ENCODE measurements at places on chromosomes 1 and 21.

DNA sequence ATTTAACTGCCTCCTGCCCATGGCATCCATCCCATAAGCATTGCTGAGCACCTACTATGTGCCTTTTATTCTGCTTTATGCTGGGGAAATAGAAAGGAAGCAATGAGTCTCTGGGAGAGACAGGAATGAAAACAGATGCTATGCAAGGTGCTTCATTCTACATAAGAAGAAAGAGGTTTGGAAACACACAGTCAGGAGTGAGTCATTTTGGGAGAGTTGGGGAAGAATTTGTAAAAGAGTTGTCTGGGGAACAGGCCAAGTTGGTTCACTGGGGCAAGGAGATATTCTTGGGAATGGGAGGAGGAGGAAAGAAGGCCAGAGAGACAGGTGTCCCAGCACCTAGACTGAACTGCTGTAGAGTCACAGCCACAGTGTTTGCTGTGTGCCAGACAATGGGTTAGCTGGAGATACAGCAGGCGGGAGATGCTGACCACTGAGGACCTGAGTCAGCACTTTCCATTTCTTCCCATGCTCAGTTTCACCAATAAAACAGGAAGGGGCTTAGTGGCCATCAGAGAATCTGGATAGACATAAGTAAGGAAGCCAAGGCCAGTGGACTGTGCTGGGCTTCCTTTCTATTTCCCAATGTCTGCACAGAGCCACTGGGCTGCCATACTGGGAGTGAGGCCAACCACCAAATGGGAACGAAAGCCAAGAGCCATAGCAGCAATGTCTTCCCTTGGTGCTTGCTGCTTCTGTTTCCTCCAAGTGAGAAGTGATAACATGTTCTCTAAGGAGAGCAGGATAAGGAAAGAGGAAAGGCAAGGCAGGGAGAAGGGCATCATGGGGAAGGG lies 187.7 kb upstream of the USP24 start:
- no peak for DNase-seq

- DNase-seq: no peak
Measured at GRCh38 chr1:110340207-110340468, 961 bp downstream of the RBM15 start.

- DNase-seq: no peak
Measured at GRCh38 chr1:119136401-119136800, 4.1 kb downstream of the WARS2 start.

GRCh38 chr1:76147917-76148316 lies 73.4 kb downstream of the ST6GALNAC3 start:
- no peak for DNase-seq

- DNase-seq: no peak
Measured at GRCh38 chr1:223209293-223209898, 66.3 kb upstream of the TLR5 start.

- no peak for DNase-seq
Measured at GRCh38 chr1:19062258-19063029, 106.0 kb upstream of the IFFO2 start.

- DNase-seq: peak; percentile 61
Measured at GRCh38 chr1:206663832-206664652, 20.7 kb upstream of the MAPKAPK2 start.

- DNase-seq: no peak
Measured at GRCh38 chr1:54253480-54253879, 53.5 kb downstream of the MRPL37 start.

DNA sequence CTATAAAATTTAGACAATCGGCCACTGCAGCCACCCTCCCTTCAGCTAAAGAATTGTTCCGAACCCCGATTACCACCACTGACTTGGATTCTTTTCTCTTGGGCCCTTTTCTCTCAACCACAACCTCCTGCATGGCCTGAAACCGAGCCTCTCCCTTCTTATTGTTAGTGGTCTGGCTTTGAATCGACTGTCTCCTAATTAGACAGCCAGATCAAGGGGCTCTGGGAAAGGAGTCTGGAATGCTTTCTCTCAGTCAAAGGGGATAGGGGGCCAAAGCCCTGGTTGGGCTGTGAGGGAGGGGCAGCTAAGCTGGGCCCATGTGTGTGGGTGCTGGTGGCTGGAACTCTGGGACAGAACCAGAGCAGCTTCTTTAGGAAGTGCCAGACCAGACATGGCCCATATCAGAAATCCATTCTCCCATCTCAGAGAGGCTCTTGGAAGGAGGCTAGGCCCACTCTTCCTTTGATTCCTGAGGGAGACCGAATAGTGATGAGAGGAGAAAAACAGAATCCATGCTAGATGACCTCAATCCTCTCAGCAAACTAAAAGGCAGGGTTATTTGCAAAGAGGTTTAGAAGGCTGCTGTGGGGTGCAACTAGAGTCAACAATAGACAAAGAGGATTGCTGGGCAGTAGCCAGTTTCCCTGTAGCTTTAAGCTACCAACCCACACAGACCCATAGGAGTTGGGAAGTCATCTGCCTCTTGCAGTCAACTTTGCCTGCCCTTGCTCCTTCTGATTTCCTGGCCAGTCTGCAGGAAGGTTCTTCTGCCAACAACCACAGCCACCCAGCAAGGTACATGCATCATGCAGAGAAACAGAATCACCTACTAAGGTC lies 117.6 kb downstream of the AK5 start:
- no peak for DNase-seq

GRCh38 chr21:45248301-45248892 lies 39.3 kb downstream of the POFUT2 start:
- no peak for DNase-seq

DNA sequence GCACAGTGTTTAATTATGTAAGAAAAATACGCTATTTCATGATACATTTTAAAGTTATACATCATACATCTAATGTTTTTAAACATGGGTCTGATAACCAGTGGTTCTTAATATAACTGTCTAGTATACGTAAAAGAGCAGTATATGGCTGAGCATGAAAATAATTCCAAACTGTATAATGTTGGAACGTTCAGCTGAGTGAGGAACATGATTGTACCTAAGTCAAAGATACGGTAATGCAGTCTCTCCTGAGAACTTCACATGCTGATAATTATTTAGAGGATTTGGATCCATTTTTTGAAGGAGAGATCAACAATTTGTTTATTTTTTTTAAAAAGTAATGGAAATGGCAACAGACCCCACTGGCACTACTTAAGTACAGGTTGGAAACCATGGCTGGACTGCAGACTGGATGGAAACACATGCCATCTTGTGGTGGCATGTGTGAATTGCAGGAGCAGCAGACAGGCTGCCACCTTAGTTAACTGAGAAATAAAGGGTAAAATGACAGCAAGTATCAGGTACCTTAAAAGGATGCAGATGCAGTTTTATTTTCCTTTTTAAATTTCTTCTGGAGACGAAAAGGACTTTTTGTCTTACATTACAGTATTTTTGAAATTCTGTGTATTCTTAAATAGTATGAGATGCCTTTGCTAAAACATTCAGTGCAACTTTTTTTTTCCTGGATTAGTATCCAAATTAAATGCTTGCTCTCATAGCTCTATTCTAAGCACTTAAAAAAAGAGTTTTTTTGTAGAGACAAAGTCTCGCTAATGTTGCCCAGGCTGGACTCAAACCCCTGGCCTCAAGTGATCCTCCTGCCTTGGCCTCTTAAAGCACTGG lies 73.8 kb downstream of the MTR start:
- DNase-seq: peak; percentile 8

DNA sequence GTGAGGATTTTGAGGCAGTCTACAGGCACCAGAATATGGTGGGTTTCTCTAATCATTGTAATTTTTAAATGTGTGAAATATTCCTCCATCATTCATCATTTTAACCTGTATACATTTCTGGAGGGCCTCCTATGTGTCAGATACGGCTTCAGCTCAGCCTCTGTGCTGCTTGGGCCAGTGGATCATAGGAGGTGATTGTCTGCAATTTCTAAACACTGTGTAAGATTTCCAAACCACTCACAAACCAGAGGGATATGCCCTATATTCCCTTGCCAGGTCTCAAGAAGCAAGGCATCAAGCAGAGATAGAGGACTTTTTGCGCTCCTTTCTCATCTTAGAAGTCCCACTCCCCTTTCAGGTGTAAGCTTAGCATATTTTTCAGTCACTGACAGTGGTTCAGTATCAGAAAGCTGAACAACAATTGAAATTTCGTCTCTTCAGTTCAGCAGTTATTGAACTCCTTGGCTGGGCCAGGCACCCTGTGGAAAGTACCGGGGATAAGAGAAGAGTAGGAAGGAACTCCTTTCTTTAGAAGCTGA lies 190.9 kb downstream of the NFIA start:
- DNase-seq: no peak

DNA sequence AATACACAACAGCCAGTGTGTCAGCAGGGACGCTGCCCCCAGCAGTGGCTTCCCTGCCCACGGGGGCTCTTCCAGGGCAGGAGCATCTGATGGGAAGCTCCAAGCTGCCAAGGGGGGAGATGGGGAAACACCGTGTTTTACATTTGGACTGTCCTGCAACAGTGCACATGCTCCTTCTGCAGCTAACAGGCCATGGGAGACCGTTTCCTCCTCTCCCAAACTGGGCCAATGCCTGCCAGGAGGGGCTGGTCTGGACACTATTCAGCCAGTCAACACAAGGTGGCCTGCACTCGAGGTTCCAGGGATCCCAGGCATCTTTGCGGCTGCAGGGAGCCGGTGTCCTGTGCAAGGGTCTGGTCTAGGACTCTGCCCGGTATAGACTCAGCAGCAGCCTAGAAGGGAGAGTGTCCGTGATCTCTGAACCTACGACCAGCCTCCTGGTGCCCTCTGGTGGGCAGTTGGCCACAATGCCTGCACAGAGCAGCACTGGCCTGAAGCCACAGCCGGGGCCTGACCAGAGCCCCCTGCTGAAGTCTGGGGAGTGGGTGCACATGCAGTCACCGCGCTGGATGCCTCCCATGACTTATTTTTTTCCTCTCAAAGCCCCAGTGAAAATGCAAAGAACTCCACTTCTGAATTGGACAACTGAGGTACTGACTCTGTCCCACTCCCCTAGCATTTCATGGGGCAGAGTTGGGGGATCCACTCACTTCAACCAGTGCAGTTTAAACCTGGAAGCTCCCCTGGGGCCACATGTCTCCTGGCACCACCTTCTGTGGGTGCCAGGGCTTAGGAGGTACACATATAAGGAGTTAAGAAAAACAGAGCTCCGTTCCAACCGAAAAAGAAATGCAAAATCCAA lies 33.3 kb downstream of the RCC2 start:
- peak; percentile 29 for DNase-seq

DNA sequence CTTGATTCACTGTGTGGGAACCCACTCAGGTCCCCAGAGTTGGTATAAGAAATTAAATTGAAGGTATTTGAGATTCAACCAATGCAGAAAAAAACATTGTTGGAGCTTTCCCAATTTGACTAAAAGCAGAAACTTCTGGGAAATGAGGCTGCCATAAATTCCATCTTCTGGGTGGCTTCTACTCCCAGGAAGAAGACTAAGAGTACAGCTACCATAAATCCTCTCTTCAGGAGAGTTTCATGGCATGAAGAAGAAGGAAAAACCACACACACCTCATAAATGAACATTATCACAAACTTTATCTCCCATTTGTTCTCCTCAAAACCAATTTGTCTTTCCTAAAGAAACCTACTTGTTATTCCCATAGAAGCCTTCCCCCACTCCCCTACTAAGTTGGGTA lies 283.9 kb downstream of the DPYD start:
- no peak for DNase-seq

DNA sequence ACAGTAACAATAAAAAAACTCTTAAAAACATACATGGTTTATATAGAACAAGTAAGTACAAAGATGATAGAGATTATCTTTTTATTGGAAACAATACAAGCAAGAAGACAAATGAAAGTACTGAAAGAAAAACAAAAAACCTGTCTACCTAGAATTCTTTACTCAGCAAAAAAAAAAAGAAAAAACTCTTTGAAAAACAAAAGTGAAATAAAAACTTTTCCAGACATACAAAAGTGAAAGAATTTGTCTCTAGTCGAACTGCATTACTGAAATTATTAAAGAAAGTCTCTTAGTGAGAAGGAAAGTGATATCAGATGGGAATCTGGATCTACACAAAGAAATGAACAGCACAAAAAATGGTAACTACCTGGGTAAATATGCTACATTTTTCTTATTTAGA lies 2.7 kb upstream of the HMCN1 start:
- no peak for DNase-seq

DNA sequence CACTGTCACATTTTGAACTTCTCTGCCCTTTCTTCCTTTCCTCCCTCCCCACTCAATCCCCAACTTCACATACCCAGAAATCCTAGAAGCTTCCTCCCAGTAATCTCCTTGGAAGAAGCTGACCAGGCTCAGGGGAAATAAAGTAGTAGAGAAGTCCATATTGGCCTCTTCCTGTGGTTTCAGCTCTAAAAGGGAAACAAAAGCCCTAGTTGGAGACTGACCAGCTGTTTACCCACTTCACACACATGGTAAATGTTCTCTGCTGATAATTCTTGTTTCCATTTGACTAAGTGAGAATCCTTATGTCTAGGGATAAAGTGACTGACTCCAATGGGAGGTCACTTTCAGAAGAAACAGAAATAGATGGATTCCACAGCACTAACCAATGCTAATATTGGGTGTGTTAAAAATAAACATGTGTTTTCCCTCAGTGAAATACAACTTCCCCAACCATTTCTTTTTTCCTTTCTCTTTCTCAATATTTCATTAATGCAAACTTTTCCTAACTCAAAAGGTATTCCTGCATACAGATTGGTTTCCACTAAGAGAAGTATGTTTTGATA lies 178.9 kb upstream of the DPT start:
- DNase-seq: no peak

- DNase-seq: no peak
Measured at GRCh38 chr21:45990741-45991605, 9.4 kb downstream of the COL6A1 start.

DNA sequence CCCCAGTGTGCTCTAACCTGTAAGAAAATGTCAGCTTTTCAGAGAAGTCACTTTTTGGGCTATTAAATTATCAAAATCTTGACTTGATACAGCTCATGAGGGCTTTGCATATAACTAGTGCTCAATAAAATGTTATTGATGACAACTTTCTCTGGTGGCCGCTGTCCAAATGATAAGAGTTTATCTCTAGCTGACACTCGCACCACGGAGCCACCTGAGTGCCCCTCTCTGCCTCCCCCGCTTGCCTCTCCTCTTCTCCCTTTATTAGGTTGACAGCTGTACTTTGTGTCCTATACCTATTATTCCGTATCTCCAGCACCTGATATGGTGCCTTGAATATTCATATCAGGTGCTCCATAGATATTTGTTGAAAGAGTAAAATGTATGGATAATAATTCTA lies 82.8 kb downstream of the PHTF1 start:
- no peak for DNase-seq
